H9 (cell line): ENCODE measurements at places on chromosomes 5 and 9.

GRCh38 chr5:179269781-179270543, 75.3 kb downstream of the ADAMTS2 start:
- H3K27me3 ChIP-seq, result no peaks in the 10 kb centered on the region
- no peaks in the 10 kb centered on the region for H3K4me1 ChIP-seq
- H3K36me3 ChIP-seq, result no peaks in the 10 kb centered on the region
- no peak overlapping the region for H3K4me3 ChIP-seq
- H3K27ac ChIP-seq, result no peak overlapping the region

DNA sequence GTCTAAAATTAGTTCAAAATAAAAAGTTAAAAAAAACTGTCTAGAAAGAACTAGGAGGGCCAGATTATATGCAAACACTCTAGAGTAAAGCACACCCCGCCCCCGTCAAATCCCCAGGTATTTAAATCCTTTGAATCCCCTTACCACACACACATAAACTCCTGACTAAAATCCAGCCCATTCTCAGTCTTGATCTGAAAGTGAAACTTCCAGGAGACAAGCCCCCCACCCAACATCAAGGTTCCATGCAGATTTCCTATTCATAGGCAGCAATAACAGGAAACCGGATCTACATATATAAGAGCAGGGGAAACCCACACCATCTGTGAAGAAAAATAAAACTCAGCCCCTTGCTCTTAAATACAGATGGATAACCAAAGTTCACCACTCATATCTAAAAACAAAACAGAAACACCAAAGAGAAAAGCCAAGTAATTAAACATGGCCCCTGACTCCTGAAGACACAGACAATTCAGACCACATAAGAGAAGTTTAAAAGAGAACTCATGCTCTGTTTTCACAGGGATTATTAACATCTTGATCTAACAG, 42.3 kb downstream of the MARCHF3 start:
- peaks cover 14% of the 10 kb centered on the region; the same call in 1 of the 2 replicates for H3K36me3 ChIP-seq
- no peak for DNase-seq
- H3K4me3 ChIP-seq, result no peak overlapping the region
- no peak overlapping the region for H3K27ac ChIP-seq
- H3K27me3 ChIP-seq, result no peaks in the 10 kb centered on the region
- peaks cover 2% of the 10 kb centered on the region; the same call in 1 of the 2 replicates for H3K4me1 ChIP-seq

GRCh38 chr5:39270225-39270848, 51.0 kb upstream of the FYB1 start:
- no peak for DNase-seq
- no peaks in the 10 kb centered on the region for H3K36me3 ChIP-seq
- no peak overlapping the region for H3K27ac ChIP-seq
- no peak overlapping the region for H3K4me3 ChIP-seq

DNA sequence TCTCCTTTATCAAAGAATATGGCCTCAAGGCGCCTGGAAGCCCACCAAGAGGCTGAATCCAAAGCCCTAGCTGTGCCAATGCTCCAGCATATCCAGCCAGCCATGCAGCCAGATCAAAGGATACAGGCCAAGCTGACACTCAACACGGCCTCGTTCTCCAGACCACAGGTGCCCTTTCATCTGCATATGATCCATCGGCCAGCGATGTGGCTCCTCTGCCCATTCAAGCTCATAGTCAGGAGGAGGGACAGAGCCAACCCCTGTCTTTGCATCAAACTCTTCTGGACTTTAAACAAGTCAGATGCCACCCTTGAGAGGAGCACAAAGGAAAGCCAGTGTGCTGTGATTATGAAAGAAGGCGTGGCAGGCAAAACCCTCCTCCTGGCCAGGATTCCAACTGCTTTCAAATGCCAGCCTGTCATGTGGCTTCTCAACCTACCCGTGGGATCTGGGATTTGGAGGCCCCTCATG, 42.5 kb downstream of the ADAM19 start:
- no peak overlapping the region for H3K27ac ChIP-seq
- peaks cover 11% of the 10 kb centered on the region for H3K36me3 ChIP-seq
- no peak for DNase-seq
- H3K27me3 ChIP-seq, result no peaks in the 10 kb centered on the region
- no peak overlapping the region for H3K4me3 ChIP-seq
- H3K4me1 ChIP-seq, result no peaks in the 10 kb centered on the region

- H3K27me3 ChIP-seq, result no peaks in the 10 kb centered on the region
- 0 out of 2 replicates have a peak, but pooled peaks cover 3% of the 10 kb centered on the region for H3K36me3 ChIP-seq
- DNase-seq, result no peak
- no peaks in the 10 kb centered on the region for H3K4me1 ChIP-seq
- no peak overlapping the region for H3K4me3 ChIP-seq
- H3K27ac ChIP-seq, result no peak overlapping the region
Measured at GRCh38 chr5:149782018-149782894, 52.1 kb downstream of the PPARGC1B start.

DNA sequence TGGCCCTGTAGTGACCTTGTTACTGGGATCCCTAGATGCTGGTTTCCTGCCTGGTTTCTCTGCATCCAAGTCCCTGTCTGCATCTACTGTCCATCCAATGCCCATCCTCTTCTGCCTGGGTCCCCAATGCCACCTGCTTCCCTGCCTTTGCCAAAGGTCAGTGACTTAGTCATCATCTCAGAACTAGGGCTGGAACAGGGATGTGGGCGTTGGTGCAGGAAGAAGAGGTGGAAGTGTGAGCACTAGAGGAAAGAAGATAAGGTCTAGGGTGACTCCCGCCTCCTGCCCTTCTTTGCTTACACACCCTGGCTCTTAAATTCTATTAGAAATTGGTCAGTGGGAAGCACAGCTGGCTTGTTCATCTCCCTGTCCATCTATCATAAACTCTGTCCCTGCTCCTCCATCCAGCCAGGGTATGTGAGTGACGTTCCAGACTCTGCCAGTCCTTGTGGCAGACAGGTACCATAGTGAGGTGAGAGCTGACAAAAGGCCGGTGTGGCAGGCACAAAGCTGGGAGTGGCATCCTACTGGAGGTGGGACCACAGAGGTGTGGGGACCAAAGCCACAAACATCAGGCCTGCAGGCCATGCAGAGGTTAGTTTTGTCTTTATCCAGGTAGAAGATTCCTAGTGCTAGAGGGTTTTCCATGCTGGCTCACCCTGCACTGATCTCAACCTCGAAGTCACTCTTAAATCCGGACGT, 9.2 kb downstream of the PTPN3 start:
- no peak overlapping the region for H3K4me3 ChIP-seq
- no peaks in the 10 kb centered on the region for H3K27me3 ChIP-seq
- H3K27ac ChIP-seq, result no peak overlapping the region
- no peak for DNase-seq
- no peaks in the 10 kb centered on the region for H3K4me1 ChIP-seq

GRCh38 chr9:4678679-4679267, 596 bp upstream of the CDC37L1 start:
- H3K4me3 ChIP-seq, result no peak overlapping the region
- DNase-seq, result no peak
- H3K27ac ChIP-seq, result peak overlapping the region; percentile 96
- H3K4me1 ChIP-seq, result no peaks in the 10 kb centered on the region; the same call in 1 of the 2 replicates

- peak; percentile 69 for DNase-seq
- H3K4me1 ChIP-seq, result no peaks in the 10 kb centered on the region
- no peak overlapping the region for H3K27ac ChIP-seq
- no peaks in the 10 kb centered on the region for H3K36me3 ChIP-seq
Measured at GRCh38 chr9:34430843-34431437, 27.4 kb downstream of the FAM219A start.

DNA sequence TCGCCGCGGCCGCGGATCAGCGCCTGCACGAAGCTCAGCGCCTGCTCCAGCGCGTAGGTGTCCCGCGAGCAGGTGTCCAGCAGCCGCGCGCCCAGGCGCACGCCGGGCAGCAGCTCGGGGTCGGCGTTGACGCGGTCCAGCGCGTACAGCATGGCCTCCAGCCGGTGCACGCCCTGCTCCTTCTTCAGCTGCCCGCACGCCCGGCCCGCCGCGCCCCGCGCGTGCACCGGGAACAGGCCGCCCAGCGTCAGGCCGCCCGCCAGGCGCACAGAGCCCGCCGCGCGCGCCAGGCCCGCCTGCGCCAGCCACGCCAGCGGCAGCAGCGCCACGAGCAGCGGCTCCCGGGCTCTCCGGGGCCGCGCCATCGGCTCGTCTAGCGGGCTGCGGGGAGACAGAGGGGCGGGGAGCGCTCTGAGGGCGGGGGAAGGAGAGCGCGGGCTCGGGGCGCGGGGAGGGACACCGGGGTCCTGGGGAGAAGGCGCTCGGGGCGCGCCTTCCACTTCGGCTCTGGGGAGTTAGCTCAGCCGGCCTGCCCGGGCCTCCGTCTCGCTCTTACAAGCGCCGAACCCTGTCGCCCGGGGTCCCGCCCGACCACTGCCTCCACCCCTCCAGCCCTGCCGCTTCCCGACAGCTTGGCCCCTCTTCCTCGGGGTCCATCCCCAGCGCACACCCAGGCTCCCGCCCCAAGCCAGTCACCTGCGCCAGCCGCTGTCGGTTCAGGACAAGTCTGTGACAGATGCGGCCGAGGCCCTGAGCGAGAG, at the start of gene GRM6:
GRM6 (minus strand) TSS at position 741 of the 761 bp plus-strand sequence; CDS start at position 365, 376 bp downstream.
- H3K36me3 ChIP-seq, result peaks cover 3% of the 10 kb centered on the region
- H3K4me3 ChIP-seq, result peak within 1 kb of the TSS; percentile 79
- H3K27ac ChIP-seq, result no peak within 1 kb of the TSS
- peaks cover 26% of the 10 kb centered on the region for H3K27me3 ChIP-seq

GRCh38 chr5:59107692-59108091, 524.8 kb downstream of the RAB3C start:
- H3K4me1 ChIP-seq, result no peaks in the 10 kb centered on the region
- H3K27ac ChIP-seq, result no peak overlapping the region
- H3K36me3 ChIP-seq, result no peaks in the 10 kb centered on the region

- H3K4me3 ChIP-seq, result no peak overlapping the region
- H3K27me3 ChIP-seq, result no peaks in the 10 kb centered on the region
- peaks cover 13% of the 10 kb centered on the region for H3K36me3 ChIP-seq
- H3K27ac ChIP-seq, result no peak overlapping the region
Measured at GRCh38 chr9:79684711-79685575, 113.2 kb downstream of the TLE4 start.

GRCh38 chr5:120655828-120656435, 191.8 kb downstream of the PRR16 start:
- DNase-seq, result peak; percentile 49
- no peak overlapping the region for H3K27ac ChIP-seq
- no peaks in the 10 kb centered on the region for H3K27me3 ChIP-seq

DNA sequence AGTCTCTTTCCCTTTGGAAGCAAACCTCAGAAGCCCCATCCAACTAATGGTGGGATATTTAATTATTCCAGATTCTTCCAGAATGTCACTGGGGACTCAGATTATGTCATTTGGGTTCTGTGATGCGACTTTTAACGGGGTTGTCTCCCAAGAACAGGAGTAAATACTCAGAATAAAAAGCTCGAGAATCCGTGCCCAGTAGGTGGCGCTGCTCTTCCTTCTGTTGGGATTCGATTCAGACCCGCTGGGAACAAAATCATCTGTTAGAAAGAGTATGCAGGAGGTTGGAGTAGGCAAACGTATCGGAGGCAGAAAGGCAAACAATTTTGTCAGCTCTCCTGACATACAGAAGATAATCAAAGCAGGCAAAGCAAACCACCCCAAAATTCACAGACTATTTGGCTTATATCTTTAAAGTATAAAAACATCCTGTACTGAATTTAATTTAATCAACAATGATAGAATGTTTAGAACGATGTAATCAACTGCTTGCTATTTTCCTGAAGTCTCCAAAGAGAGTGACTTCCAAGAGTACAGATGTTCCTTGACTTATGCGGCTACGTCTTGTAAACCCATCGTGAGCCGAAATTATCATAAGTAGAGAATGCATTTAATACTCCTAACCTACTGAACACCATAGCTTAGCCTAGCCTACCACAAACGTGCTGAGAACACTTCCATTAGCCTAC, 169.8 kb upstream of the RAI14 start:
- H3K27ac ChIP-seq, result no peak overlapping the region
- peaks cover 21% of the 10 kb centered on the region for H3K36me3 ChIP-seq
- peak; percentile 84 for DNase-seq
- no peaks in the 10 kb centered on the region for H3K27me3 ChIP-seq
- H3K4me1 ChIP-seq, result peaks cover 14% of the 10 kb centered on the region; the same call in 1 of the 2 replicates

DNA sequence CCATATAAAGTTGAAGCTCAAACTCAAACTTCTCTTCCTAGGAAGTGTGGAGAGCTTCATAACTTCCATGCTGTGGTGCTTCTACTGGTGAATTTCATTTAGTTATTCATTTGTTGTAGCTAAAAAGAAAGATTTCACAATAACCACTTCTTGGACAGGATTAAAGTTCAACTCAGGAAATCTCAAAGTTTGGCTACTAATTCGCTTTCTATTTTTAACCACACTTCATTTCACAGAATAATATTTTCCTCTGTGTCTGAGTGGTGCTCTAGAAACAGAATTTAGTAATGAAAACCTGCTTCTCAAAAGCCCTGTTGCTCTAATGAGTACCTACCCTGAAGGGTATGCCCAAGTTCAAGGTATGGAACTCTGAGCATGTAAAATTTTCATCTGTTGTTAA, 73.9 kb downstream of the ACTBL2 start:
- H3K27ac ChIP-seq, result no peak overlapping the region
- H3K27me3 ChIP-seq, result no peaks in the 10 kb centered on the region
- no peaks in the 10 kb centered on the region for H3K4me1 ChIP-seq
- no peaks in the 10 kb centered on the region for H3K36me3 ChIP-seq
- DNase-seq, result no peak
- H3K4me3 ChIP-seq, result no peak overlapping the region

- H3K27ac ChIP-seq, result no peak overlapping the region
- H3K4me1 ChIP-seq, result no peaks in the 10 kb centered on the region
- H3K4me3 ChIP-seq, result no peak overlapping the region
- DNase-seq, result no peak
- no peaks in the 10 kb centered on the region for H3K36me3 ChIP-seq
- H3K27me3 ChIP-seq, result peaks cover 29% of the 10 kb centered on the region; the same call in 1 of the 2 replicates
Measured at GRCh38 chr5:139799359-139799758, 3.8 kb downstream of the PSD2 start.

GRCh38 chr5:73381590-73382400, 66.8 kb downstream of the FOXD1 start:
- H3K4me3 ChIP-seq, result no peak overlapping the region
- H3K36me3 ChIP-seq, result peaks cover 8% of the 10 kb centered on the region
- no peaks in the 10 kb centered on the region for H3K4me1 ChIP-seq
- no peak overlapping the region for H3K27ac ChIP-seq
- peak; percentile 56 for DNase-seq

DNA sequence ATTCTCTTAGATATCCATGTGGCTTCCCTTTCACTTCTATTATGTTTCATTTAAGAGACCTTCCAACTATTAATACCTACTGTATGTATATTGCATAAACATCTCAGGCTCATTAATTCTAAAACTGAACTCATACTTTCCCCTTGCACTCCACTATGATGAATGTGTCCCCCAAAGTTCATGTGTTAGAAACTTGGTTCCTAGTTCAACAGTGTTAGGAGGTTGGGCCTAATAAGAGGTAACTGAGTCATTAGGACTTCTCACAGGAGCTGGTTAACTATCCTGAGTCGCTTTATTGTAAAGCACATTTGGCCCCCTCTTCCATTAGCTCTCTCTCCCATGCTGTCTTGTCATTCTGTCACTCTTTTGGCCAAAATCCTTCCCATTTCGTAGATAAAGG, 22.0 kb downstream of the ANKHD1 start:
- no peak overlapping the region for H3K4me3 ChIP-seq
- H3K27ac ChIP-seq, result no peak overlapping the region
- no peaks in the 10 kb centered on the region for H3K27me3 ChIP-seq
- H3K36me3 ChIP-seq, result peaks cover 20% of the 10 kb centered on the region

- H3K36me3 ChIP-seq, result no peaks in the 10 kb centered on the region
- no peak overlapping the region for H3K4me3 ChIP-seq
- DNase-seq, result no peak
- no peak overlapping the region for H3K27ac ChIP-seq
- H3K4me1 ChIP-seq, result no peaks in the 10 kb centered on the region
Measured at GRCh38 chr5:29568028-29568427, 1625.5 kb upstream of the CDH6 start.

- H3K27ac ChIP-seq, result no peak overlapping the region
- no peak overlapping the region for H3K4me3 ChIP-seq
- no peak for DNase-seq
- no peaks in the 10 kb centered on the region for H3K4me1 ChIP-seq
Measured at GRCh38 chr5:77563475-77563874, 71.4 kb upstream of the WDR41 start.

GRCh38 chr5:36459176-36460135, 146.9 kb upstream of the SLC1A3 start:
- peaks cover 2% of the 10 kb centered on the region; the same call in 1 of the 2 replicates for H3K36me3 ChIP-seq
- H3K27ac ChIP-seq, result no peak overlapping the region
- H3K27me3 ChIP-seq, result no peaks in the 10 kb centered on the region
- DNase-seq, result peak; percentile 49
